ENCODE measurements at places on chromosomes 2 and 18. TPM values are rescaled to one million over a fixed set of nuclear protein-coding genes. Genes with fewer than 3 reads are reported as not detected.

PSMA8 gene
- total RNA-seq: not detected

CD207 gene
- not detected for total RNA-seq

KANSL3 gene
- total RNA-seq: 31.2 TPM

TMEM247 gene
- total RNA-seq: not detected

ADAM23 gene
- total RNA-seq: 12.6 TPM

SRD5A2 gene
- total RNA-seq: not detected

GALNT13 gene
- 10.7 TPM for total RNA-seq

ILKAP gene
- total RNA-seq: 43.4 TPM
